GM13977 (cell line): ENCODE measurements at places on chromosomes 7 and 10.

- DNase-seq = no peak
Measured at GRCh38 chr10:114482480-114483304, 78.4 kb upstream of the AFAP1L2 start.

- DNase-seq = no peak
Measured at GRCh38 chr10:117135480-117136140, 2.5 kb downstream of the VAX1 start.

DNA sequence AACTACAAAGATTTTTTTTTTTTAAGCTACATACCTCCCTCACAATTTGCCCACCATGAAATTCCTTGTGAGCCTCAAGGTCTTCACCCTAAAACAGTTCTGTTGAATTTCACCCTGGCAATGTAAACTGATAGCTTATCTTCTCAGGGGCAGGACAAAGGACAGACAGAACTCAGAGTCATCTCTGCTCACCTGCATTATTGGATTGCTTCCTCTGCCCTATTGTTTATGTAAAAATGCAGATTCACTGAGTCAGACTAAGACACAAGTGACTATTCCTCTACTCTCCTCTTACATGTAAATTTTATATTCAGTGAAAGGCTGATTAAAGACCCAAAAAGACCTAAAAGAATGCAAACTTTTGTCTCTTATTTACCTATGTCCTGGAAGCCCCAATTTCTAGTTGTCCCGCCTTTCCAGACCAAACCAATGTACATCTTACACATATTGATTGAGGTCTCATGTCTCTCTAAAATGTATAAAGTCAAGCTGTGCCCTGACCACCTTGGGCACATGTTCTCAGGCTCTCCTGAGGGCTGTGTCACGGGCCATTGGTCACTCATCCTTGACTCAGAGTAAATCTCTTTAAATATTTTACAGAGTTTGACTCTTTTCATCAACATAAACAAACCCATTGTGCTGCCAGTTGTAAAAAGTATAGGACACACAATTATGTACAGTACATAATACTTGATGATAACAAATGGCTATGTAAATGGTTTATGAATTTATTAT lies 440.2 kb downstream of the HTR7 start:
- no peak for DNase-seq

GRCh38 chr10:79391231-79392019 lies 44.2 kb downstream of the PPIF start:
- DNase-seq = no peak

- DNase-seq = peak; percentile 72
Measured at GRCh38 chr10:100020142-100020885, 10.6 kb upstream of the DNMBP start.

DNA sequence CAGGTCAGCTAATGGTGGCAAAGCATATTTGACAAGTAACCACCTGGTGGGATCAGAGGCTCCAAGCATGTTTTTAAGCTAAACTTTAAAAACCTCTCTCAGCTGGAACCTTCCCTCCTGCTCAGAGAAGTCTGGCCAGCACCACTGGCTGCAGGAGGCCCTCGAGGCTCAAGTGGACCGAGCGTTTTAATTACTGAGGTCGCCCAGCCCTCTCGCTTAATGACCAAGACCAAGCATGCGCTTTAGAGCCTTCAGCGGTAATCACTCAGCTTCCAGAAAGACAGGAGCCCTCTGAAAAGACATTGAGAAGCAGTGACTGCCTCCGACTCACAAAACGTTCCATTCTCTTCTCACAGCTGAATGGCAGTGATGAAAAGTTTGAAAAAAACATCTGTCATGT lies 383.4 kb upstream of the ADARB2 start:
- DNase-seq = no peak

- no peak for DNase-seq
Measured at GRCh38 chr10:36717118-36717517, 408.3 kb upstream of the ANKRD30A start.

GRCh38 chr10:18829259-18829658 lies 170.0 kb downstream of the ARL5B start:
- DNase-seq = no peak

- DNase-seq = no peak
Measured at GRCh38 chr7:157676456-157677255, 339.9 kb downstream of the DNAJB6 start.

DNA sequence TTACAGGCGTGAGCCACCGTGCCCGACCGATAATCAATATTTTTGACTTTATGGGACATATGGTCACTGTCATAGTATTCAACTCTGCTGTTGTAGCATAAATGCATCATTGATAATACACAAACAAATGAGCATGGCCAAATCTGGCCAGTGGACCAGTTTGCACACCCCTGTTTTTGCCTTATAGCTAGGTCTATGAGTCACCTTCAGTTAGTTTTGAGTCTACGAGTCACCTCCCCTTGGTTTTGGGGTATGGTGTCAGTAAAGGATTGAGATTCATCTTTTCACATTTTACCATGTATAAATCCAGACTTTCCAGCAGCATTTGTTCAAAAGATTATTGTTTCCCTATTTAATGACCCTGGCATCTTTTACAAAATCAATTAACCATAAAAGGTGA lies 362.5 kb upstream of the NRP1 start:
- DNase-seq = no peak

DNA sequence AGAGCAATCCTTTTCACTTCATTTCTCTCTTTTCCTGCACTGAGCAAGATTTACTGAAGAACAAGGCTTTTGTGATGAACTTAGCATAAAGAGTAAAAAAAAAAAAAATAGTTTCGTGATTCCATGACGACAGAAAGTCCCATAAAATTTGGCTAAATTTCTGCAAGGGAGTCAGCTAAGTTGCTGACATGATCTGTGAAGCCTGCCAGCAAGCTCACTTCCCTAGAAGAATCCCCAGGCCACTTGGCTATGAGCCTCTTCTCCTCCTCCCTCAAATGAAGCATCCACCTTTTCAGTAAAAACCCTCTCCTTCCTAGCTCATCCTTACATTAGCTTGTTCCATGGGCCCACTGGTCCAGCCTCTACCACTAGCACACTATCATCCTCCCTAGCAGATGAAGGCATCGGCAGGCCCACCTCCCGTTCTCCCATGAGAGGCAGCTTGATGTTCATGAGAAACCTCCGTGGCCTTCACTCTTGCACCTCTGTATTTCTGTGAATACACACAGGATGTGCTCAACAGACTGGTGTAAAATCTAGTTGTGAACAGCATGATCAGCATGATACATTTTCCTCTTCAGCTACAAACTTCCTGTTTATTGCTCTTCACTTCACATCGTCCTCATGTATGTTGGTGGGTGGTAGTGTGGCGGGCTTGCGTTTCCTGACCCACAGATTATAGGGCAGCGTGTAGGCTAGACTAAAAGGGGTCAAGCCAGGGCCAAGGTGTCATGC lies 30.9 kb downstream of the GIMAP8 start:
- no peak for DNase-seq

GRCh38 chr10:70267161-70267933 lies 16.5 kb downstream of the NPFFR1 start:
- no peak for DNase-seq

DNA sequence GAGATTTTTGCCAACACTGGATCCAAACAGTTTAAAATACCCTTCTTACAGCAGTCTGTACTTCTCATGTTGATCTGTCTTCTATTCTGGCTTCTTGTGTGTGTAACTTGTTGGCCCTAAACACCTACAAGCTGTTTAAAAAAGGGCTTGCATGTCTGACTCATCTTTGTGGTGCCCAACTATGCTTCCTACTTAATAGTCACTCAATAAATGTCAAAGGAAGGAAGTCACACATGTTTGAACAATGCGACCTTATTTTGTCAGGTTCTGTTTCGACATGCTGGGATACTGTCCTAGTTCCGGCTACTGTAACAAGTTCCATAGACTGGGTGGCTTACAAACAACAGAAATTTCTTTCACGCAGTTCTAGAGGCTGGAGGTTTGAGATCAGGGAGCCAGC lies 9.4 kb upstream of the GRK5 start:
- DNase-seq = no peak

DNA sequence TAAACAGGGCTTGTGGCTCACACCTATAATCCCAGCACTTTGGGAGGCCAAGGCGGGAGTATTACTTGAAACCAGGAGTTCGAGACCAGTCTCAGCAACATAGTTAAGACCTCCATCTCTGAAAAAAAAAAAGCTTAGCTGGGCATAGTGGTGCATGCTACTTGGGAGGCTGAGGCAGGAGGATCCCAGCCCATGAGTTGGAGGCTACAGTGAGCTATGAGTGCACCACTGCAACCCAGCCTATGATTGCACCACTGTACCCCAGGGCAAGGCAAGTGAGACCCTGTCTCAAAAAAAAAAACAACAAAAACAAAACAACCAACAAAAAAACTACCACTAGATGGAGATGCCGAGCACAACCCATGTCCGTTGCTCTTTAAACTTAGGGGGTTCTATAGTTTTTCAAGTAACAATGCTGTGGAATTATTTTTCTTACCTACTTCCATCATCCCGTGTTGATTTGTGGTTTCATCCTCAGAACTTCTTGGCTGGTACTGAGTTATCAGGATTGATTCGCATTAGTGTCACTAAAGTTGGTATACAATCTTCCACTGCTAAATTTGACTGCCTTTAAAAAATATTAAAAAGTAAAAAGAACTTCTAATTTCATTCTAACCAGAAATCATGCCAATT lies 12.2 kb upstream of the REPIN1 start:
- DNase-seq = peak; percentile 60

DNA sequence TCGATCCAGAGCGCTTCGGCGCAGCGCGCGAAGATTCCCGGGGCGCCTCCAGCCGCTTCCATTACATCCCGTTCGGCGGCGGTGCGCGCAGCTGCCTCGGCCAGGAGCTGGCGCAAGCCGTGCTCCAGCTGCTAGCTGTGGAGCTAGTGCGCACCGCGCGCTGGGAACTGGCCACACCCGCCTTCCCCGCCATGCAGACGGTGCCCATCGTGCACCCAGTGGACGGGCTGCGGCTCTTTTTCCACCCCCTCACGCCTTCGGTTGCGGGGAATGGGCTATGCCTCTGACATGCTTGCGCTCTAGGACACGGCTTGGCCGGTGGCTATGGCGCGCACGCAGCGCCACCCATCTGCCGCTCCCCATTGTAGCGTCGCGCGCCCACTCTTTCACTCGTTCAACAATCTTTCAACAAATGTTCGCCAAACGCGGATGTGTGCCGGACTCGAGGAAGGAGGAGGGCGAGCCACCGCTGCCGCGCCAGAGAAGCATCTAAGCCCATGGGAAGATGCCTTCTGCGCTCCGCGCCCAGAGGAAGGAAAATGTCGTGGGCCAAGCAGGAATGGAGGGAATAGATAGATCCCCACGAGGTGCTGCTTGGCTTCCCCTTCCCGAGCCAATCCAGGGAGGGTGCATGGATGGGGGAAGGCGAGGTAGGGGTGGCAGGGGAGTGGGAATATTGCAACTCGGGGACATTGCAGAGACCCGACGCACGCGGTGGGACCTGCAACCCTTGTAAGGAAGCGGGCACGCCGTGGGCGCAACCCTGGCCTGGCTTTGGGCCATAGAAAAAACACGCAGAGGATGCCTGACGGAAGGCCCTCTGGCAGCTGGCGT lies 5.1 kb upstream of the CYP26A1 start:
- peak; percentile 64 for DNase-seq

DNA sequence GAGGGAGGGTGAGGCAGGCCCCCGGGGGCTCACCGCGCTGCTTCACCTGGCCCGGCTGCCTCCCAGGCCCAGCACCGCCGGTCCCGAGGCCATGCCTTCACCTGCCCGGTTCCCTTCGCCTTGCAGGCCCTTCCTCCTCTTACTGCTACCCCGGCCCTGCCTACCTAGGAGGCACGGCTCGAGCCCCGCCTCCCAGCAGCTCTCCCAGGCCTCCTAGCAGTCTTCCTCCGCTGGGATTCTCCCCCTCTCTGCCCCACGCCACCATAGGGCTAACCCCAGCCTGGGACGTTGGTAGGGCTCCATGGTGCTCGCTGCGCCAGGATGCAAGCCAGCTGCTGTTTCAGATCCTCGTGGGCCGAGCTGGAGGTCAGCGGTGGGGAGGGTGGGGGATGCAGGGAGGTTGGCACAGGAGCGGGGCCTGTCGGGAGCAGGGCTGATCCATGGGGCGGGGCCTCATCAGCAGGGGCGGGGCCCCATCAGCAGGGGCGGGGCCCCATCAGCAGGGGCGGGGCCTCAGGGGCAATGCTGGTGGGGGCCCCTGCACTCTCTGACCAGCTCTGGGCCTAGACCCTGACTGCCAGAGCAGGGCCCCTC lies 63.3 kb downstream of the RASGEF1A start:
- no peak for DNase-seq
